NCI-H226 (cell line): ENCODE measurements at places on chromosomes 11 and 22.

DNA sequence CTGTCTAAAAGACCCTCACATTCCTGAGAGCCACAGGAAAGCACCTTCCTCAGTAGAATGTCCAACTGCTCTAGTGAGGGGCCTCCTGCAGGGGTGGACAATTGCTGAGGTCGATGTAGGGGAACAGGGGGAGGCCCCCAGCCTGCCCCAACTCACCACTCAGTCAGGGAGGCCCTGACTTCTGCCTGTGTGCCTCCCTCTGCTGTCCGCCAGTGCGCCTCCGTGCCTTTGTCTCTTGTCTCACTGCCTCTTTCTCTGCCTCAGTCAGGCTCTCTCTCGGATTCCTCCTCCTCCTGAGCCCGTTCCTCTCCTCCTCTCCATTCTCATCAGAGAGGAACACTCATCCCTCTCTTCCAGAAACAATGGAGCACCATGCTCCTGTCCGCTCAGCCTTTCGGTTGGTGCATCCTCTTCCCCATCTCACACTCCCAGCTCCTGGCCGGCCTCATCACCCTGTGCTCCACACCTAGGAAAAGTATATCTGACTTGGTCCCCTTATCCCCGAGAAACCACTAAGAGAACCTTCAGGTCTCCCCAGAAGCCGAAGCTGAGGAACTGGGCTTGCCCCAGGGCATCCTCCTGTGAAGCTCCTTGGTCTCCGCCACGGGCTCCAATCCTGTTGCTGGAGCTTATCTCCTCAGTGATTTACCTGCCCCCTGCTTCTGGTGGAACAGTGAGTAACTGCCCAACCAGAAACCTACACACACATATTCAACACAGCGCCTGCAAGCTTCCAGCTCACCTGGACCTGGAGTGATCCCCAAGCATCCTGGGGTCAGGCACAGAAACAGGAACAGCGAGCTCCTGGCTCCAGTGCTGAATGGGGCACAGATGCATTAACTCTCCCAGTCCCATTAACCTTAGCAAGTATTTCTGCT lies 2.3 kb downstream of the B3GAT1 start:
- DNase-seq, result no peak

DNA sequence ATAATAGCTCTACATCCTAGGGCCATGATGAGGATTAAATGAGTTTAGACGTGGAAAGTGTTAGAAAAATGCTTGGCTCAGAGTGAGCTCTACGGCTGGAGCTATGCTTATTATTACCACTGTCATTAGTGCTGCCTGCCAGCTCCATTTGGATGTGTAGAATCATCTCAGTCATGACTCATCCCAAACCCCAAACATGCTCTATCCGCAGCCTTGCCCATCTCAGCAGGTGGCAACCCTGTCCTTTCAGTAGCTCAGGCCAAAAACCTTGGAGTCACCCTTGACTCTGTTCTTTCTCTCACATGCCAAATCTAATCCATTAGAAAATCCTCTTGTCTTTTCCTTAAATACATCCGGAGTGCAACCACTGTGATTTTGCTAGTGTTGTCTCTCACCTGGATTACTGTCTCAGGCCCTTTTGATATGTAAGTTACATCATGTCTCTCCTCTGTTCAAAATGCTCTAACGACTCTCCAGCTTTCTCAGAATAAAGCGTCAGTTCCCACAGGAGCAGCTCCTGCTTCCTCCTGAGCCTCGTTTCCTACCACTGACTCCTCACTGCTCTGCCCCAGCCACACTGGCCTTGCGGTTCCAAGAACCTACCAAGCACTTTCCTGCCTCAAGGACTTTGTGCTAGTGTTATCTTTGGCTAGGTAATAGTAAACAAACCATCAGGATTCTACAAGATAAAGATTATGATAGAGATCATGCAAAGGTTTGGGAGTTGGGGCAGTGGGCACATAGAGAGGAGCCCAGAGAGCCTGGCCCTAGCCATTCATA lies 10.5 kb upstream of the CHRM1 start:
- no peak for DNase-seq

GRCh38 chr11:23765682-23766252 lies 731.1 kb upstream of the LUZP2 start:
- DNase-seq, result peak; percentile 41

DNA sequence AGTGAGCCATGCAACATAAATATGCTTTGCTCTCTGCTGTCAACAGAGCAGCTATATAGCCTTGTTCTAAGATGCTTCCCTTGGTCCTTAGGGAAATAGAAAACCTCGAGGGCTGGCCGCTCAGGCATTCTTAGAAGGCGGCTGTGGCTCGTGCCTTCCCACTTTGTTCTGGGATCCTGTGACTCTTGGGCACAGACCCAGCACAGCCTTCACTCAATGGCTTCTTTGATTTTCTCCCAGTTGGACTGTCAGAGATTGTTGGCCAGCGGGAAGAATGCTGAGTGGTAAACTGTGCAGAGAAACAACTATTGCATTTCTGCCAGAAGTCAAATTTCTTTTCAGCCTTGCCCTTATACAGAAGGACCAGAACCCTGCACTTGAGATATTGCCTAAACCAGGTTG lies 9.5 kb upstream of the MICAL2 start:
- DNase-seq, result no peak

DNA sequence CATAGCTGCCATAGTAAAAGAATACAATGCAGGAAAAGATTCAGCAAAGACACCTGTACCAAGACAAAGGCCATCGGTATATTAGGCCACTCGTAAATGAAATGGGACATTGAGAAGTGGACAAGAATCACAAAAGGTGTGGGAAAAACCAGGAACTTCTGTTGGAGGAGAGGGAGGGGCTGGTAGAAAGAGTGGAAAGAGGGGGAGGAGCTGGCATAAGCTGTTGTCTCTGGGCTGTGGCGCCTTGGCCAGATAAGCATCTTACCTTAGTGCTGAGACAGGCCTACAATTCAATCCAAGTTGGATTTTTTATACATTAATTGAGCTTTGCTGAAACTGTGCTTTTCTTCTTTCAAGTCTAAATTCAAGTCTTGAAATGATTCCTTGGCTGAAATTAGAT lies 37.1 kb downstream of the ZNF202 start:
- no peak for DNase-seq

- DNase-seq, result no peak
These were observed 3.9 kb upstream of the GCAT start for GRCh38 chr22:37803639-37804351.

DNA sequence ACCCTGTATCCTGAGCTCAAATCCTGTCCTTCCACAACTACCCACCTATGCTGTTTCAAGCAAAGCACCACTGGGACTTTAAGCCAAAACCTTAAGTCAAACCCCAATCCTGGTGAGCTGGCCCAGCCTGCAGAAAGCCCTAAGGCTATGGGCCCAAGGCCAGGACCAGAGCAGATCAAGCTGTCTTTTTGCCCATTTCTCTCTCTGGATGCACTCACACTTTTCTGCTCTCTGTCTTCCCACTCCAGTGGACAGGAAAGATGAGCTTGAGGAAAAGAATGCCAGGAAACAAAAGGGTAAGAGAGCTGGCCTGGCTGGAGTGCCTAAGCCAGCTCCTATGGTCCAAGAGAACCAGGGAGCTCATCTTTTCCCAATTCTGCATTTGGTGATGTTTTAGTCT lies 284.3 kb upstream of the ISX start:
- DNase-seq, result no peak

GRCh38 chr11:115334932-115335788 lies 169.1 kb downstream of the CADM1 start:
- no peak for DNase-seq

DNA sequence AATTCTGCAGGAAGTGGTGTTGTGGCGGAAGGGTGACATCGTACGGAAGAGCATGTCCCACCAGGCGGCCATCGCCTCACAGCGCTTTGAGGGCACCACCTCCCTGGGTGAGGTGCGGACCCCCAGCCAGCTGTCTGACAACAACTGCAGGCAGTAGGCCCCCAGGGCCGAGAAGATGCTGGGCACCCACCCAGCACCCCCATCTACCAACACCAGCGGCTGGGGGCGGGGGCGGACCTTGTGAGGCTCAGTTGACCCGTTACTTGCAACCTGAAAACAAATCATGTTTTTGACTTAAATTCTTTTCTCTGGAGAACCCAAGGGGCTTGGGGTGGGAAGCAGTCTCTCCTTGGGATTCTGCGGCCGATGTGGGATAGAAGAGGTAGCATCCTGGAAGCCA lies 7.7 kb downstream of the THYN1 start:
- DNase-seq, result no peak

GRCh38 chr11:109730669-109731068 lies 308.7 kb downstream of the C11orf87 start:
- DNase-seq, result no peak

DNA sequence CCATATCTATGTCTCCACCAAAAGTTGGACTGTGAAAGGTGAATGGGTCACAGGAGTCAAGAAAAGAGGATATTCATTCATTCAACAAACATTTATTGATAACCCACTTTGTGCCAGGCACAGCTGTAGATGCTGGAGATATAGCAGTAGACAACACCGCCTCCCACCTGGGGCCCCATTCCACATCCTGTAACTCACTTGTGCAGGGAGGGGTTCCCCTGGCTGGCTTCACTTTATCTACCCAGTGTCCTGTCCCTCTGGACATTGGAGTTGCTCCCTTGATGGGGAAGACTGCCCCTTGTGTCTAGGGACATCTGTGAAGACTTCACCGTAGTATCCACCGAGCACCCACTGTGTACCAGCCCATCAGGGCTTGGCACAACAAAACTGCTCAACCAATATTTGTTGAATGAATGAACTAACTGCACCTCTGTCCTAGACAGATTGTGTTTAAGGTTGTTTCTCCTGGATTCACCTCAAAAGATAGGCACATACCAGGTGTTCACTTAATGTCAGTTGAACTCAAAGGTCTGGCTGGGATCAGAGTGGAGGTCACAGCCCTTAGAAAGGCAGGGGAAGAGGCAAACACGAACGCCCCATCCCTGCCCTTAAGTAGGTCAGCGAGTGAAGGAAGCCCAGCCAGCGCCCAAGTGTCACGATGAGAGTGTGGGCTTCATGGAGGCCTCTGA lies 1.4 kb upstream of the OVOL1 start:
- no peak for DNase-seq

DNA sequence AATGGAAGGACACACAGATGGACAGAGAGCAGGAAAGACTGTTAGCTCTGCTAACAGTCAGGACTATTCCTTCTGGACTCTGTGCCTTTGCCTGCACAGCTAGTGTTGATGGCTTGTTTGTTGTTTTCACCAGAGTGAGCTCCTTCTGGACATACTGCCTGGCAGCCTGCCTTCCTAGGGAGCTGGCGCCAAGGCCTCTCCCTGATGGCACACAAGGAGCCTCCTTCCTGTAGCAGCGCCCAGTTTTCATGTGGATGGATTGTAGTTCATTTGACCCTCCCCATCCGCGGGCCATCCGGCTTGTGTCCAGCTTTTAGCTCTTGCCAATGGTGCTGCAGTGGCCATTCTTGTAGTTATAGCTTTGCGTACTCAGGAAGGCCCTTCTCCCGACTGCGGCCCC lies 16.6 kb upstream of the BCR start:
- no peak for DNase-seq

GRCh38 chr11:106520146-106520912 lies 442.9 kb downstream of the AASDHPPT start:
- DNase-seq, result no peak

DNA sequence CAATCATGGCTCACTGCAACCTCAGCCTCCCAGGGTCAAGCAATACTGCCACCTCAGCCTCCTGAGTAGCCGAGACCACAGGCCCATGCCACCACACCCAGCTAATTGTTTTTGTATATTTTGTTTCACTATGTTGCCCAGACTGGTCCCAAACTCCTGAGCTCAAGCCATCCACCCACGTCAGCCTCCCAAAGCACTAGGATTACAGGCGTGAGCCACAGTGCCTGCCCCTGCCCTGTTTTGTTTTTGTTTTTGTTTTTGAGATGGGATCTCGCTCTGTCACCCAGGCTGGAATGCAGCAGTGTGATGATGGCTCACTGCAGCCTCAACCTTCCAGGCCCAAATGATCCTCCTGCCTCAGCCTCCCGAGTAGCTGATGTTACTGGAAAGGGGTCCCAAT lies 53.5 kb downstream of the TUG1 start:
- no peak for DNase-seq

GRCh38 chr11:2173761-2174160 lies 2.1 kb upstream of the TH start:
- no peak for DNase-seq

- no peak for DNase-seq
These were observed 167.8 kb upstream of the NARS2 start for GRCh38 chr11:78742430-78742829.

DNA sequence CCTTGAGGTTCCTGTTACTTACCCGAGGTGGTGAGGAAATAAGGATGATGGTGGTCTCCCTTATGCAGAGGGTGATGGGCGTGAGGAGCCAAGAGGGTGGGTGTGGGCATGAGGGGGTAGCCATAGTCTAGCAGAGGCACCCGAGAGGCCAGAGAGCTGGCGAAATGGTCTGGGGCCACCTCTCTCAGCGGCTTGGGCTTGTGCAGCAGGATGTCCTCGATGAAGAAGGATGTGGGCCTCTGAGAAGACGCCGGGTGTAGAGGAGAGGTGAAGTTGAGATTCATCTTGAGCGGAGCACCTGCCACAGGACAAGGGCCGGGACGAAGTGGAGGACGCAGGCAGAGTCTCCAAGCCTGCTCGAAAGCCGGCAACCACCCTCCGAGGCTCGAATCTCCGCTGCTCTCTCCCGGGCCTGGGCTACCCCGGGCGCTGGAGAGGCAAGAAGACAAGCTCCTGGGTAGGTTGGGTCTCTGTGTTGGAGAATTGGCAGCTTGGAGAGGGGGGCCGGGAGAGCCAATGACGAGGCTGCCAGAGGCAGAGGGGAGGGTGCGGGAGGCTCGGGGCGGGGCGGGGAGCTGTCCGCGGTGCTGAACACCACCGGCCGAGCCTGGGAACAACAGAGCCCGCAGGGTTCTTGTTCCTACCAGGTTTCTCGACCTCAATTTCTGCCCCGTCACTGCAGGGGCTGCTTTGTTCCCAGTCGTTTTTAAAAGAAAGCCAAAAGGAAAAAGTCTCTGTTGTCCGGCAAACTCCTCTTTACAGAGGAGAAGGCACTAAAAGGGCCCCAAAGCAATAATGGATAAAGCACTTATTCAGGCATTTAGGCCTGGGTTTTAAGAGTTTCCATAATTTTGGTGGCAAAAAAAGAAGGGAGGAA lies at the start of gene BSX:
Gene BSX, minus strand, starts transcription at position 447 of the 877 bp plus-strand sequence. Its CDS starts 163 bp downstream, at position 284.
- peak; percentile 68 for DNase-seq

DNA sequence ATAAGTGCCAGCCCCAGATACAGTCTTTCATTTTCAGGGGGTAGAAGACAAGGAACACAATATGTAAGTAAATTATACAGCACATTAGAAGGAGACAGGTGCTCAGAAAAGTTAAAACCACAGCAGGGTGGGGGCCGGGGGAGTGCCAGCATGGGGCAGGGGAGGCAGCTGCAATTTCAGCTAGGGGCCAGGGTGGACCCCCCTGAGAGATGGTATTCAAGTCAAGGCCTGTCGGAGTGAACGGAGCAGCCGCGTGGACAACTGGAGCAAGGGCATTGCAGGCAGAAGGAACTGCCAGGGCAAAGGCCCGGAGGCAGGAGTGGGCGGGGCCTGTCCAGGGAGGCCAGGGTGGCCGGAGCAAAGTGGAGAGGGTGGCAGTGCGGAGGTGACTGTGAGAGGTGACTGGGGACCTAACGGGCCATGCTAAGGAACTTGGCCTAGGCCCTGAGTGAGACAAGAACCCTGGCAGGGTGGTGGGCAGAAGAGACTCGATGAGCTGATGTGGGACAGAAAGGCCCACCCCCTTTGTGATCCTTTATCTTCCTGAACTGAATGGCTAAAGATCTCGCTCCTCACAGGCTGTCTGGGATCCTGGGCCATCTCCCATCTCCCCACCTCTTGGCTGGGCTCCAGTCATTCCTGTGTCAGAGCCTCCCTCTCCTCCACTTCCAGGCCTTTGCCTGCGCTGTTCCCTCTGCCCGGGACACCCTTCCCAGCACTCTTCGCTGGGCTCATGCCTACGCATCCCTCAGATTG lies 22.4 kb upstream of the FLRT1 start:
- no peak for DNase-seq

- DNase-seq, result peak; percentile 81
These were observed 2.1 kb downstream of the LPXN start for GRCh38 chr11:58573451-58574104.
